ENCODE measurements at places on chromosomes 5 and 9.

DNA sequence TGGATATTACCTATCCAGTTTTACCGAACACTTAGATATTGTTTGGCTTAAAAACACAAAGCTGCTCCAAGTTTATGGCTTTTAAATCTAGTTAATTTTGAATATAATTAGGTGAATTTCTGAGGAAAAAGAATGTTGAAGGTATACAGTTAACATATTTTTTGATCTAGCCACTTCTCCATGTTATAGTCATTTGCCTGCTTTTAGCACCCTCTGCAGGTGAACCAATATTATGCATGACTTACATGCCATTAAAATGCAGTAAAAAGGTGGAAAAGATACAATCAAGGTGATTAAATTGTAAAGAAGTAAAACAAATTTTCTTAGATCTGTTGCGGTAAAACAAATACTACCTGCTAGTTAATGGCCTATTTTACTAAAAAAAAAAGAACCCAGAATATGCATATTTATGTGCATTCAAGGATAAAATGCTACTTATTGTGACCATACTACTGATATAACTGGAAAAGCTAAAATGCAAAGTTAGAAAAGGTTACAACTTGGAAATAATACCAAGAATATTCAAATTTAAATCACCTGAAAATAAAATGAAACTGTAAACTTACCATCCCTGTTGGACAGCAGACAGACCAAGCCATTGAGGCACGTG is 132.1 kb downstream of the AP3B1 start:
- DNase-seq, result peak; percentile 64

- no peak for DNase-seq
Observed at GRCh38 chr5:174343826-174344225, 298.3 kb downstream of the NSG2 start.

- DNase-seq, result no peak
Observed at GRCh38 chr9:2228641-2229040, 213.5 kb downstream of the SMARCA2 start.

DNA sequence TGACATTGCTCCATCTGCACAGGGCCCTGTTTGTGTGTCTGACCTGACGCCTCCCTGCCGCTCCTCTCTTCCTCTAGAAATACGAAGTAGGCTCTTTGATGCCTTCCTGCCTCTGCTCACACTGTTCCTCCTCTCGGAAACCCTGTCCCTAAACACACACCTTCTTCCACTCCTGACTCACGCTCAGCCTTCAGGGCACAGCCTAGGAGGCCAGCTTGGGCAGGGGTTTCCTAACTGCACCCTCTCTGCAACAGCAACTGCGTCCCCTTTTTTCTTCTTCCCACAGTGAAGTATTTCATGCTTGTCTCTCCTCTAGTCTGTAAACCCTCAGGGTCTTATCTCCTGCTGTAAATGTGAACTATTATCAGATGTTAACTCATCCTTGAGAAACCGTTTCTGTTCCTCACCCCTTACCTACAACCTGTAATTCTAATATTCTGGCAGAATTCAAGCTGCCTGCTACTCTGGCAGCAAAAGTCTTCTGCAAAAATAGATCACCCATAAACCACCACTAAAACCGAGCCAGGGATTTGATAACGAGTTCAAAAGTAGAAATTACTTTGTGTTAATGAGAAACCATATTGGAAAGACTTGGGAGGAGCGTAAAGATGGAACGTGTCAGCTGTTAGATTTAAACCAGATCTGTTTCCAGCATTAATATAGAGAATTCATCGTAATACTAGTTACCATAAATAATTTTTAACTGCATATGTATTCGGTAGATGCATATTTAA is 100.2 kb downstream of the DAPK1 start:
- DNase-seq, result no peak

GRCh38 chr5:170100066-170100943 is 5.4 kb upstream of the FOXI1 start:
- DNase-seq, result no peak

DNA sequence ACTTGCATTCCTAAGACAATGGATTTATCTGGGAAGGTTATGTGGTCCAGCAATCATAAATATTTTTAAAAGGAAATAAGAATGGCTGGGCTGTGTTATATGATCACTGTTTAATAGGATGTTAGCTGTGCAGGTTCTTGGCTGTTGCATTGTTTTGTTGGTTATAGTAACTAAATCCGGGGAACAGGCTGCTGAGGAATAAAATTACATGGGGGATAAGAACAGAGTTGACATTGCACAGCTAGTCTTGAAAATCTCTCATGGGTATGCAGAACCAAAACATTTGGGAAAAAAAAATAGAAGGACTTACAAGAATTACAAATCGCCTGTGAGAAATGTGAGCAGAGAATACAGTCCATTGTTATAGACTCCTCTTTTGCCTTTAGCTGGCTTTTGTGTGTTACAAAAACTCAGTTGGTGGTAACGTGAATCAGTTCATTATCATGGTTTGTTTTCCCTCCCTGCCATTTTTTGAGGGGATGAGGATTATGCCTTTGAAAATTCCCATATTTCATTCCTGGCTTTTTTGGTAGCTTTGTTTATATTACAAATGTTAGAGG is 375.3 kb upstream of the DAB2 start:
- DNase-seq, result no peak

DNA sequence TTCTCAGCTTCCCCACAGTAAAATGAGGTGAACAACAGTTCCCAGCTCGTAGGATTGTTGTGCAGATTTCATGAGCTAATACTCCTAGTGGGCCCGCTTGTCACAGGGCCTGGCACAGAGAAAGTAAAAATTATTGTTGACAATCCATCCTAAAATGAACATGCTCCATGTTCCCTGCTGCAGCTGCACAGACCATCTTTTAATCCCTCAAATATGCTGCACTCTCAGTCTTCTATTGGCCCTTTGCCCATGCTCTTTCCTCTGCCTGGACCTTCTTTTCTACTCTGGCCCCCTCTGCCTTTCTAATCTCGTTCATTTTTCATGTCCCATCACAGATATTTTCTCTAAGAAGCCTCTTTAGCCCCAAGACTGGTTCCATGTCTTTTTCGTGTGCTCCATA is 117.7 kb upstream of the NR3C1 start:
- no peak for DNase-seq

- DNase-seq, result no peak
Observed at GRCh38 chr5:154728939-154729588, 26.1 kb upstream of the LARP1 start.

- no peak for DNase-seq
Observed at GRCh38 chr9:133561976-133562554, 27.6 kb downstream of the ADAMTSL2 start.

GRCh38 chr5:4953576-4953975 is 186.6 kb upstream of the ADAMTS16 start:
- no peak for DNase-seq
